ENCODE measurements at places on chromosomes 12 and 14. TPM values are rescaled to one million over a fixed set of nuclear protein-coding genes. Genes with fewer than 3 reads are reported as not detected.
A peak's percentile ranks its signal among the peaks of the same experiment; 100 is the strongest.

- peak overlapping the region; percentile 2 for H3K4me3 ChIP-seq
- no peaks in the 10 kb centered on the region for H3K27me3 ChIP-seq
- peak; percentile 89 for DNase-seq
- peaks cover 47% of the 10 kb centered on the region for H3K4me1 ChIP-seq
- H3K27ac ChIP-seq: peak overlapping the region; percentile 85
Measured at GRCh38 chr12:89574736-89575208, 48.9 kb upstream of the POC1B start.

DNA sequence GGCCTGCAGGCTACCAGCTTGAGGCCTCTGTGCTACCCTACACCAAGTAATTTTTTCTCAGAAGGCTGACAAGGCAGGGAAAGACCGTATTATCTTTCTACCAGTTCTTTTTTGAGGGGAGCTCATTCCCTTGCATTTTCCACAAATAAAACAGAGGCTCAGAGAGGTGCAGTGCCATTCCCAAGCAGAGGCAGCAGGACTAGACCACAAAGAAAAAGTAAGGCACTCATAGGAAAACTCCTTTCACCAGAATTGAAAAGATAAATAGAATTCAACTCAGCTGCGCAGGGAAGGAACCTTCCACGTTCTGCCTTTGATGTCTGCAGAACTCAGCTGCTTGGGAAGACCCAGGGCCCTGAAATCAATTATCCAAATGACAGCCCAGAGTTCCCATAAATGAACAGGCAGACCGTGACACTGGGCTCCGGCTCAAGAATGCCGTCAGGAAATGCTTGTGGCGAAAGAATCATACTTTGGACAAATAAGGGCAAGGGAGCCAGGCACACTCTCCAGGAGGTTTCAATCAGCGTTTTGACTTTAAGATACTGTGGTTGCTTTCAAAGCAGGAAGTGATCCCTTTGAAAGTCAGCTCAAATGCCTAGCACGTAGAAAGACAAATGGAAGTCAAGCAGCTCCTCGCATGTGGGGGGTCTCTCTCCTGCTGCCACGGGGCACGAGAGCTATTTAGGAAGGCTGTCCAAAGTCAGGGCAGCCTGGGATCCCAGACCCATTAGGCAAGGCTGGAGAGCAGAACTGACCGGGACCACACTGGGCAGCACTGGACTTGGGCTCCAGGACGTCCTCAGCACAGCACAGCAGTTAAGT lies 14.0 kb downstream of the KCTD10 start:
- no peak overlapping the region for H3K4me3 ChIP-seq
- peaks cover 44% of the 10 kb centered on the region for H3K36me3 ChIP-seq
- H3K27me3 ChIP-seq: no peaks in the 10 kb centered on the region
- H3K4me1 ChIP-seq: peaks cover 41% of the 10 kb centered on the region
- peak overlapping the region; percentile 26 for H3K27ac ChIP-seq

DNA sequence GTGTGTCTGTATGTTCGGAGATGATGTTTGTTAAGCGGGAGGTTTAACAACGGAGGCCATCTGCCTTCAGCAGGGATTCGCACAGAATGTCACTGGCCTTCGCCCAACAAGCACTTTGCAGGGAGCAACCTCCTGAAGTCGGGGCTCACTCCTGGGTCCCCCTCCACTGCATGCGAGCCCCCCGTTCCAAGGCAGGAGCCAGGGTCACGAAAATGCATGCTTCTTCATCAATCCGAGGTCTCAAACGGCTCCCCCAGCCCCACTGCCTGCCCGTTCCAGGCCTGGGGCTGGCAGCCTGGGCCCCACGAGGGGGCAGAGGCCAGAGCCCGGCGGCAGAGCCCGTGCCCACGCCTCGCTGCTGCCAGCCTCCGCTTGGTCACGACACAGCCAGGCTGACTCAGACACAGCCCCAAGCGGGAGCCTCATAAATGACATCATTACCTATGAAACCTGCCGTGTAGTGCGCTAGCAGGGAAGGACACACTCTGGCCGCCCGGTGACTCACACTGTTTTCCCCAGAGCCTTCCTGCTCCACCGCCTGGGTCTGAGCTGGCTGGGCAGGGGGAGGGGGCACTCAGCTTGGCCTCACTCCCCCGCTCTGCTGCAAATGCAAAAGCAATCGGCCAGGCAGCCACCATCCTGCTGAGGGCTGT lies 169.5 kb upstream of the RTL1 start:
- H3K27me3 ChIP-seq: no peaks in the 10 kb centered on the region
- no peak overlapping the region for H3K4me3 ChIP-seq
- H3K27ac ChIP-seq: no peak overlapping the region
- H3K4me1 ChIP-seq: no peaks in the 10 kb centered on the region
- no peaks in the 10 kb centered on the region for H3K36me3 ChIP-seq
- DNase-seq: peak; percentile 63

- H3K4me3 ChIP-seq: no peak overlapping the region
- peaks cover 84% of the 10 kb centered on the region for H3K36me3 ChIP-seq
- no peak for DNase-seq
- peaks cover 6% of the 10 kb centered on the region for H3K4me1 ChIP-seq
Measured at GRCh38 chr12:112097641-112098040, 10.9 kb downstream of the NAA25 start.

DNA sequence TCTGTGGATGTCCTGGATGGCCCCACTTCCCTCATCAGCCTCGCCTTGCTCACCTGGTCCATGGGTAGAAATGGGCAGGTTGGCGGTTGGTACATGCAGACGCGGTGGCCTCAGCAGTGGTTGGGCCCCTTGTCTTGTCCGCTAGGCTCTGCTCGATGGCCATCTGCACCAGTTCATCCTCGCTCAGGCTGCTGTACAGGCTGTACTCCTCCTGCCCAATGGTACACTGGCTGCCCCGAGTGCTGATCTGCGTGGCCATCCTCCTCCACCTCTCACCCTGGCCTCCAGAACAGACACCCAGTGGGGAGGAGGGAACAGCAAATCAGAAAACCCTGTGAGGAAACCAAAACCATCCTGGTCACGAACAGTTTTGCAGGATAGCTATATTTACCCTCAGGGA lies 12.1 kb downstream of the ASB2 start:
- H3K36me3 ChIP-seq: no peaks in the 10 kb centered on the region
- no peak overlapping the region for H3K4me3 ChIP-seq
- H3K4me1 ChIP-seq: peaks cover 6% of the 10 kb centered on the region
- no peak for DNase-seq
- H3K27me3 ChIP-seq: peaks cover 3% of the 10 kb centered on the region

GRCh38 chr12:116091579-116091978 lies 185.9 kb downstream of the MED13L start:
- peaks cover 2% of the 10 kb centered on the region for H3K4me1 ChIP-seq
- peaks cover 19% of the 10 kb centered on the region for H3K36me3 ChIP-seq
- H3K27ac ChIP-seq: no peak overlapping the region
- H3K4me3 ChIP-seq: no peak overlapping the region

DNA sequence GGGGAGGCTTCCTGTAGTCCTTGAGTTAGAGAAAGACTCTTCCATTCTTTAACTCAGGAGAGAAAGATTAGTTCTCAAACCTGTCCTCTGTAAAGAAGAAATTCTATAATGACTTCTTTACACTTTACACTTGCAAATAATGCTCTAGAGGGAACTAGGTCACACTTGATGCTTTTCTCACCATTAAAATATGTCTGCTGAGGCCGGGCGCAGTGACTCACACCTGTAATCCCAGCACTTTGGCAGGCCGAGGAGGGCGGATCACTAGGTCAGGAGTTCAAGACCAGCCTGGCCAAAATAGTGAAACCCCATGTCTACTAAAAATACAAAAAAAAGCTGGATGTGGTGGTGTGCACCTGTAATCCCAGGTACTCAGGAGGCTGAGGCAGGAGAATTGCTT lies 6.3 kb downstream of the NTN4 start:
- H3K27me3 ChIP-seq: peaks cover 19% of the 10 kb centered on the region
- no peaks in the 10 kb centered on the region for H3K36me3 ChIP-seq
- H3K4me1 ChIP-seq: no peaks in the 10 kb centered on the region
- H3K4me3 ChIP-seq: no peak overlapping the region

- no peak for DNase-seq
- no peak overlapping the region for H3K27ac ChIP-seq
- H3K36me3 ChIP-seq: no peaks in the 10 kb centered on the region
- H3K4me1 ChIP-seq: peaks cover 4% of the 10 kb centered on the region
- no peaks in the 10 kb centered on the region for H3K27me3 ChIP-seq
- no peak overlapping the region for H3K4me3 ChIP-seq
Measured at GRCh38 chr12:2851931-2852330, 4.9 kb downstream of the TEX52 start.

DNA sequence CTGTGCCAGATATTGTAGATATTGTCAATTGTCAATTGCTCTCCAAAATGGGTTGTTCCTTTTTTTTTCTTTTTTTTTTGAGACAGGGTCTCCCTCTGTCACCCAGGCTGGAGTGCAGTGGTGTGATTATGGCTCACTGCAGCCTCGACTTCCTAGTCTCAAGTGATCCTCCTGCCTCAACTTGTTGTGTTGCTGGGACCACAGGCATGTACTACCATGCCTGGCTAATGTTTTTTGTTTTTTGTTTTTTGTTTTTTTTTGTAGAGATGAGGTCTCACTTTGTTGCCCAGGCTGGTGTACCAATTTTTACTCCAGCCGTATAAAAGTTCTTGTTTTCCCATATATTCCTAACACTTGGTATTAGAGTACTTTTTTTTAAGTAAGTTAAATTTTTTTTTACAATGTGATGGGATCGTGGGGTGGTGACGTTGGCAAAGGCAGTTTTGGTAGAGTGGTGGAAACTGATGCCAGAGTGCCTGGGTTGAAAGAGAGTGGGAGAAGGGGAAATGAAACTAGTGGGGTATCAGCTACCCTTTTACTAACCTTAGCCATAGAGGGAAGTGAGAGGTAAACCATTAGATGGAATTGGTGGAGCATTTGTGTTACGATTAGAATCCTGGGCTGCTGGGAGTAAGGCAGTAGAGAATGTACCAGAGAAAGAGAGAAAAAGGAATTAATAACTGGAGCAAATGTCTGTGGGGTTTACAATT lies 33.0 kb upstream of the CFAP54 start:
- H3K4me3 ChIP-seq: no peak overlapping the region
- H3K4me1 ChIP-seq: no peaks in the 10 kb centered on the region
- H3K27me3 ChIP-seq: no peaks in the 10 kb centered on the region
- H3K27ac ChIP-seq: no peak overlapping the region
- DNase-seq: no peak
- no peaks in the 10 kb centered on the region for H3K36me3 ChIP-seq

DNA sequence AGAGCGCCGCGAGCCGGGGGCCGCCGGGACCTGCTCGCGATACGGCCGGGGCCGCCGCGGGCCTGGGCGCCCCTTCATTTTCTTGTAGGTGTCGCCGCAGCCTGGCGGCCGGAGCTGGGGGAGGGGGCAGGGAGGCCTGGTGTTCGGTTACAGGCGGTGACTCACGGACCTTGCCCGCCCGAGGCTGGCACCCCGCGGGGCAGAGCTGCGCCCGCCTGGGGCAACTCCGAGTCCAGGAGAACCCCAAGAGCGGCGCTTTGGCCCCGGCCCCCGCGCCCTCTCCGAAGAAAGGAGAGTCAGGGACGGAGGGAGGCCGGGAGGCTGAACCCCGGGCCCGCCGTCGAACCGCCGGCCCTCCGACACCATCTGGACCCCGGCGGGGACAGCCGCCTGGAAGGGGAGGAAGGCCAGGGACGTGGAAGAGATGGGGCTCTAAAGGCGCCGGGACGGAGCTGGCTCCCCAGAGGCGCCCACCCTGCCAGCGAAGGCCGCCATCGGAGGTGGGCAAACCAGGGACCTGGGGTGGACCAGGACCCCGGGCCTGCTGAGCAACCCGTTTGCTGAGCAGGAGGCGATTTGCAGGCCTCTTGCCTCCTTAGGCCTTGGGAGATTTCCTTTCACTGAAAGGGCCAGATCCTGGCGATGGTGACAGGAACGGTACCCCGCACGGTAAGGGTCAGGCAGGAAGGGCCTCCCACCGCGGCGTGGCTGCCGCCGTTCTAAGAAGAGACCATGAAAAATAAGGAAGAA lies 843 bp upstream of the NUAK1 start:
- no peak for DNase-seq
- H3K27ac ChIP-seq: no peak overlapping the region
- no peaks in the 10 kb centered on the region for H3K4me1 ChIP-seq

GRCh38 chr14:56210571-56210970 lies 92.4 kb downstream of the PELI2 start:
- H3K36me3 ChIP-seq: no peaks in the 10 kb centered on the region
- peaks cover 14% of the 10 kb centered on the region for H3K4me1 ChIP-seq
- no peak for DNase-seq

DNA sequence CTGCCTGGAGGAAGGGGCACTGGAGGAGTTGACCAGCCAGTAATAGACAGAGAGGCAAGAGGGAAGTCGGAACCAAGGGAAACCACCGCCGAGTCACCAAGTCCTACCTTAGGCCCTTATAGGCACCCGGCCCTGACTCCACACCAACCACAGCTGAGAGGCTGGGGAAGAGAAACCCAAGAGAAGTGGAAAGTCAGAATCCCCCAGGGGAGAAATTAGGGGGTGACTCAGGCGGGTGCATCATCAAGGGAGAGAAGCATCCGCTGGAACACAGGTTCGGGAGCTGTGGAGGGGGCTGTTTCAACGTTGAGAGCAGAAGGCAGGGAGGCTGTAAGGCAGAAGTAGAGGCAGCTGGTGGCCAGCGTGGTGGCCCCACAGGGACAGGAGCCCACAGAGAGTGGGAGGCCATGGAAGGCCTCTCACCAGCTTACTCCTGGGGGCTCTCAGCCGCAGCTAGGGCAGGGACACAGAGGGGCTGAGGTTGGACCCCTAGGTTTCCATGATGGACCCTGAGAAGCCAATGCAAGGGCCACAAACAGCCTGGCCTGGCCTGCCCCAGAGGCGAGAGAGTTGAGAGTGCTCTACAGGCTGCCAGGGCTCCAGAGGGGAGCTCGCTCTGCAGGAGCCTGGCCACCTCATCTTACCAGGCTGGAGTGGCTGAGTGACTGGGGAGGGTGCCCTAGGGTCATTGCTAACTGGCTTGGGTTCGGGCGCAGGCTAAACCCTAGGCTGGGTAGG lies 1.4 kb upstream of the TRMT61A start:
- H3K27ac ChIP-seq: 0 out of 3 replicates have a peak overlapping the region, but pooled peaks have one; percentile 86
- no peak for DNase-seq
- peaks cover 21% of the 10 kb centered on the region for H3K4me1 ChIP-seq
- peaks cover 19% of the 10 kb centered on the region for H3K36me3 ChIP-seq
- peak overlapping the region; percentile 92 for H3K4me3 ChIP-seq

DNA sequence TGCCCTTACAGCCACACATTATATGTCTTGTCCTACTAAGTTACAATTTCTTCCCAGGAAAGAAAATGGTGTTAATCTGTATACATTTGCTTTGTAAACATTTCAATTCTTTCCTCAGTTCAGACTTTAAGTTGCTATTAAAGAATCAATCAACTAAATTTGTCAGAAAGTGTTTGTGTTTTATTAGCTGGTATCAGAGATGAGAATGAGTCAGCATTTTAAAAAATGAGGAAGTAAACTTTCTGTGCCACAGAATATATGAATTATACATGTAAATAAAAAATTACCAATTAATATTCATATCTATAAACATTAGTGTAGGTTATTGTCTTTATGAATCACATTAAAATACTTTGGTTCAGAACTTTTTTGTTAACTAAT lies 82.0 kb downstream of the LMO3 start:
- no peak for DNase-seq
- H3K4me3 ChIP-seq: no peak overlapping the region
- no peaks in the 10 kb centered on the region for H3K36me3 ChIP-seq
- no peaks in the 10 kb centered on the region for H3K27me3 ChIP-seq

FAM181A gene
- not detected for total RNA-seq

BDKRB1 gene
- 0.20 TPM for total RNA-seq

HVCN1 gene
- 1.4 TPM for total RNA-seq

CABP1 gene
- not detected for total RNA-seq

POTEG gene
- total RNA-seq: not detected

PAX9 gene
- 3.4 TPM for total RNA-seq

ZNF385A gene
- total RNA-seq: 96.5 TPM

KRT7 gene
- 1.4 TPM for total RNA-seq

PPTC7 gene
- 21.8 TPM for total RNA-seq

SIRT4 gene
- total RNA-seq: 2.5 TPM

SOAT2 gene
- not detected for total RNA-seq

LTB4R2 gene
- total RNA-seq: 6.9 TPM

SMIM41 gene
- total RNA-seq: not detected

NTF3 gene
- total RNA-seq: not detected

CD69 gene
- total RNA-seq: 38.3 TPM

Data from K562 (cell line).